ENCODE measurements at places on chromosomes 6 and 20. TPM values are rescaled to one million over a fixed set of nuclear protein-coding genes. Genes with fewer than 3 reads are reported as not detected.
A peak's percentile ranks its signal among the peaks of the same experiment; 100 is the strongest.

DNA sequence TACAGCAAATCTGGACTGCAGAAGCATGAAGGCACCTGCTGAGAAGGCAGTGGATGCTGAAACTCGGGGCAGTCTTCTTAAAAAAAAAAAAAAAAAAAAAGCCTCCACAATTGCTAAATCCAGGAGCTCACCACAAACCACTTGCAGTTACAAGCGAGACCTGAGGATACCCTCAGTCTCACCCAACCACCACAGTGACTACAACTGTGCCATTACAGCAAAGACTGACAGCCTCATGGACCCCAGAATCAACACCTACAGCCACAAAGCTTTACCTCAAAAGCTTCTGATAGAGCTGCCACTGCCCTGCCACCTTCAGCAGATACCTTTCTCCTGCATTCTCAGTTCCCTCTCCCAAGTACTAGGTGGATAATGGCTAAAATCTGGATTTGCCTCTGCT, 9.0 kb downstream of the COL21A1 start:
- DNase-seq: no peak

DNA sequence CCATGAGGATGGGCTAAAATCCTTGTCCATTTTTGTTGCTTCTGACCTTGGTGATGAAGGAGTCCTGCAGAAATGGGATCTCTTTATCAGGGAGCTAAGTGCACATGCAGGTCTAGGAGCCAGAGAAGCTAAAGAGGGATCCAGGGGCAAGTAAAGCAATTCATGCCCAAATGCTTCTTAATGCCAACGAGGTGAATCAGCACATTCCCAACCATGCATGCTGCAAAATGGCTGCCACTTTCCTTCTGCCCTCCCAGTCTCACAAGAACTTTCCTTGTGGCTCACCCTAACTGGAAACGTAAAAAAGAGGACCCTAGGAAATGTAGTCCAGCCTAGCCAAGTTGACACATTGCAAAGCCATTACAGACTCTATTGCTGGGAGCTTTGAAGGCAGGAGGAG, 298.4 kb downstream of the MAFB start:
- DNase-seq: no peak

DNA sequence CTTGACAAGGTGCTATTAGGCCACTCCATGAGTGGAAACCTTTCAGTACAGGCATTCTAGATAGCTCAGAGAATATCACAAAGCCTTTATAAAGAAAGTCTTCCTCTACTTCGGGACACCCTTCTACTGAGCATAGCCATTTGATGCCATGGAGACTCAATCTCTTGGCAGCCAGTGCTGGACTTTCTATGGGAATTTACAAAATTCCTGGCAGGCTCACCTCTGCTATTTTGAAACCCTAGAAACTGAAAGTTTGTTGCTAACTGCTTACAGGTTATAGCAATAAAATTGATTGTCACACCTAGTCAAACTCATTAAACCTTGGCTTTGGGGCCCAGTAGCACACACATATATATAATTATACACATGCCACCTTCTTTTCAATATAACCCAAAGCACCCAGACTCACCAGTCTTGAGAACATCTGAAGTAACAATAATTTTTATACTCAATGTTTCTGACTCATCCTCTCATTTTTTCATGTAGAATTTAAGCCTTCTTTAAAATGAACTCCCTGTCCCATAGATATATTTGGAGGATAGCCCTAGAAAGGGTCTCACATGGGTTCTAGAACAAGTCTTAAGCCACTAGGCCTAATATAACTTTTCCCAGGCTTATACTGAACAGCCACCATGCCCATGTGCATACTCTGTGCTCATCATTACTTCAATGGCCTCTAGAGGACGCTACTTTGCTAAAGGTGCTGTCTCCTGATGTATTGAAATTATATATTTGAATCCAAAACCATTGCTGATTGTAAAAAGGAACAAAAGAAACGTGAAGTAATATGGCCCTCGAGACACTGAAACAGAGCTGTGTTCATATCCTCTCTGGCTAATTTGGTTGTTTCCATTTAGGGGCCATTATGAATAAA, 368.1 kb upstream of the MARCKS start:
- no peak for DNase-seq

GRCh38 chr6:35260591-35261570, 1.3 kb downstream of the ZNF76 start:
- no peak for DNase-seq

DNA sequence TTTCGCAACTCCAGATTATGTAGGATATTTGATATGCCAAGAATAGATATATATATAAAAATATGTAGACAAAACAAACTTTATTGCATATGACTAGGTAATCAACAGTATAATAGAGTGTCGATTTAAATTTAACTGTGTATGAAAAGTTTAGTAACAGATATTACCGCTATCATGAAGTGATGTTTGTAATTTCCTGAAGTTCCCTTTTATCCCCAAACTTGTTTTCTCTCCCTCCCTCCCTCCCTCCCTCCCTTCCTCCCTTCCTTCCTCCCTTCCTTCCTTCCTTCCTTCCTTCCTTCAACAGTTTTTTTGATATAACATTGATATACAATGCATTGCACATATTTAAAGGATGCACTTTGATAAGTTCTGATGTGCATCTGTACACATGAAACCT, 15.2 kb downstream of the ADGB start:
- no peak for DNase-seq

- DNase-seq: peak; percentile 0
Measured at GRCh38 chr6:29071831-29072723, 15.0 kb downstream of the OR2B3 start.

DNA sequence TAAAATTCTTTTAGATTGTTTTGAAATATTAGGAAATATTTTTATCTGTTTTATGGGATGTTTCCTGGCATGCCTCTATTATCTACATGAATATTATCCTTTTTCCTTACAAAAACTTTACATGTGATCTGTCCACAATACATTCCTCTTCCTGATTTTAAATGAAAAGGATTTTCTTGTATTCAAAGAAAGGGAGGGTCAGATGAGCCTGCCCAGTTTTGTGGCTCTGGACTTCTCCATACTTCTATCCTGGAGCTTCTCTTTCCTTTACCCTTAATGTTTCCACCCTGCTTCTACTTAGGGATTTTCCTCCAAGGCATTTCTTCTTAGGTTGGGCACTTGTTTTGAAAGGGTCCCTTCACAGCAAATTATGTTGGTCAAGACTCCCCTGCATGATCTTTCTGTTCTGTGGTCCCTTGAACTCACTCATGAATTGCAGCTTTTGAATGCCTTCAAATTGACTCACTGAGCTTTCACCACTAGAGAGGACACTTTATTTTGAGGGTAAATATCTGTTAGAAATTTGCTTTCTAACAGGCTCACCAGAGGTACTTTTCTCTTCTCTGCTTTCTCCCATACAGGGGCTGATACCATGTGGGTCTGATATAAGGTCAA, 104.9 kb downstream of the CENPW start:
- DNase-seq: peak; percentile 28

DNA sequence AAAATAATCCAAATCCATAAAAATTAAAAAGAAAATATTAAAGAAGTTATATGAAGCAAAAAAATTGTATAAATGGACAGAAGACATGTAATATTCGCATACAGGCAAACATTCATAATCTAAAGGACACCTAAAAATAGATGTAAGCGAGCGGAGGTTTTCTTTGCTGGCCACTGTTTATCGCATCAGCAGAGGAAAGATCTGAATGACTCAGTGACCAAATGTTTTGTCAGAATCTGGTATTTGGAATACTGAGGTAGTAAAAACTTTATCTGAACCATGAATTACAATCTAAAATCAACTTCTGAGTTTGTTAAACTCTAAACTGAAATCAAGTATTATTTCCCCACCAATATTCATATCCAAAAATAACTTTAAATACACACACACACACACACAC, 7.8 kb downstream of the TSPYL4 start:
- peak; percentile 57 for DNase-seq

GRCh38 chr6:116314218-116314617, 34.5 kb upstream of the TSPYL1 start:
- DNase-seq: no peak

GRCh38 chr20:33412484-33412838, 11.1 kb upstream of the CDK5RAP1 start:
- DNase-seq: no peak

GRCh38 chr20:61499859-61500554, 247.9 kb downstream of the CDH4 start:
- peak; percentile 36 for DNase-seq

GRCh38 chr6:25278261-25278913, 787 bp upstream of the CARMIL1 start:
- DNase-seq: peak; percentile 44

DNA sequence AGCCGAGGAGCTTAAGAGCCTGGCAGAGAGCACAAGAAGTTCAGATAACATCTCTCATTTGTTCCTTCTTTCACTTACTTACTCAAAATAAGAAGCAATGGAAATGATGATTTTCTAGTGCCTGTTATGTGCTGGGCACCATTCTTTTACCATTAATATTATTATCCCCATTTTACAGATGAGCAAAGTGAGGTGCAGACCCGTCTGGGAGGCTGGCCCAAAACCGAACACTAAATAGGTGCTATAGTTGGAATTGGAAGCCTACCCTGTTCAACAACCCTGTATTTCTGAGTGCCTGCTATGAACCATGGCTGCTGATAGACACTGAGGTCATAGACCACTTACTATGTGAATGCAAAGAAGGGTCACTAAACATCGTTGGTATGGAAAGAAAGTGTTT, 25.0 kb upstream of the MTRF1L start:
- no peak for DNase-seq

- peak; percentile 49 for DNase-seq
Measured at GRCh38 chr6:111585241-111585973, 20.3 kb downstream of the TRAF3IP2 start.

DNA sequence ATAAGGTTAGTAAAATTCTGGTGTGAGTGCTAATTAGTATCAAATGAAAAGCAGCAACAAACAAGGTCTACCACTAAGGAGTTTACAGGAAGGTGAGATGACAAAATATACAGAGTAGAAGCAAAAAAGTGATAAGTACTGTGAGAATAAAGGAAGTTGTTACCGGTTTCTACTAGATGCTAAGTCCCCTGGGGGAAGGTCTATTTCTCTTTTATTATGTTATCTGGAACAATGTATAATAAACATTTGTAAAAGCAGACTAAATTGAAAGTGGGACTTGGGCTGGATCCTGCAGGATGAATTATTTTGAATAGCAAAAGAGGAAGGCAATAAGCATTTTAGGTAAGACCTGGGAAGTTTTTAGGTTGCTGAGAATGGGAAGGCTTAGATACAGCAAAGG, 158.7 kb upstream of the SLC22A16 start:
- DNase-seq: no peak

- DNase-seq: no peak
Measured at GRCh38 chr6:6588064-6588923, at the start of gene LY86. Gene LY86 (plus strand): TSS chr6:6588720. CDS start chr6:6588735, 15 bp downstream.

The TRIM15 gene
- not detected for total RNA-seq

The CSNK2B gene
- 67.2 TPM for total RNA-seq

The PCSK2 gene
- total RNA-seq: not detected

The WFDC10B gene
- not detected for total RNA-seq

The PRSS16 gene
- not detected for total RNA-seq

Data from fibroblast of lung (primary cell).